Stimulated activated CD4-positive, alpha-beta T cell treated with anti-CD3 and anti-CD28 coated beads, Interleukin-15, amount 100 ng/mL, for 48 hours (primary cell): ENCODE measurements at places on chromosomes 2 and 18.

- DNase-seq, result no peak
These were observed 100.6 kb downstream of the ANTXR1 start for GRCh38 chr2:69113627-69114026.

DNA sequence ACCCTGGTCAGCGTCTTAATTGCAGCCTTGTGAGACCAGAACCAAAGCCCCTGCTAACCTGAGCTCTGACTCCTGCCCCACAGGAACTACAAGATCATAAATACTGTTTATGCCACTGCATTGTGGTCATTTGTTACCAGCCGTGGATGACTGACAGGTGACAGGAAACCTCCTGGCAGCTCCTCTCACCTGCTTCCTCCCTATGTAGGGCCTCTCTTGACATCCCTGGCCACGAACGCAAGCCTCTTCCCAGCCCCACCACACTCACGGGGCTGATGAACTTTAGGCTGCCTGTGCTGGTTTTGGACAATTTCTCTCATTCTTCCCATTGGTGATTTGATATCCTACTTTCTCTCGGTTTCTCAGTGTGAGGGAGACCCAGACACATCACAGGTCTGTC lies 357.2 kb upstream of the MYT1L start:
- no peak for DNase-seq

- DNase-seq, result no peak
These were observed 103.6 kb upstream of the FZD7 start for GRCh38 chr2:201930043-201930442.

DNA sequence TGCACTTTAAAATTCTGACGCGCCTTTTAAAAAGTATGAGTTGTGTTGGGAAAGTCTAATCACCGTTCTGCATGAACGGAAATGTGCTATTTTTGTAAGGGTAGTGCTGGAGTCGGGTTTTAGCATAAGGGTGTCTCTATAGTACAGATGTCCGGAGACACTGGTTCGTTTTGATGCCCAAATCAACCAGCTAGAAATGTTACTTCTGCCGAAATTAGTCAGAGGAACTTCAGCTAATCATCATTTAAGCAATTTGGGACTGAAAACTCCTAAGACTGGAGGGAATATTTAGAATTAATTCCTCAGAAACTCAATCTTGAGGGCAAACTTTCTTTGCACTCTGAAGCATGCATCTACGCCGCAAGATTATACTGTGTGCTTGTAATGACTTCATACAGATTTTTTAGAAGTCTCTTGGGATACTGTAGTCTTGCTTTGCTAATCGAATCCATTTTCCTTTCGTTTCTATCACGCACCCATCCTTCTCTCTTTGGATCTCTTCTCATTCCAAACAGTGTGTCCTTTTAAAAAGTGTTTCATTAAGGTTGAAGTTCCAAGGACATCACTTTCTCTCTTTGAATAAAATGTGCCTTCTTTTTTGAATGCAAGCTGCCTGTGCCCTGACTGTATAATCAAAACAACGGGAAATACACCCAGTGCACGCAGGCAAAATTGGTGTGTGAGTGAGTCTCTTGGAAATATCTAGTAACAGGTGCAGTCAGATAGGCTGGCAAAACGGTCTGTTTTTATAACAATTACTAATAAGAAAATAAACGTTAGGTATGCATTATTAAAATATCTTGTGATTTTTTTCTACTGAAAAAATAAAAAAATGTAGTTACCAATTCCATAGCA lies 270.9 kb upstream of the TCF4 start:
- no peak for DNase-seq

- no peak for DNase-seq
These were observed 29.3 kb upstream of the INHBB start for GRCh38 chr2:120316528-120317179.

- DNase-seq, result no peak
These were observed 128.2 kb upstream of the DNAJC10 start for GRCh38 chr2:182587831-182588230.

DNA sequence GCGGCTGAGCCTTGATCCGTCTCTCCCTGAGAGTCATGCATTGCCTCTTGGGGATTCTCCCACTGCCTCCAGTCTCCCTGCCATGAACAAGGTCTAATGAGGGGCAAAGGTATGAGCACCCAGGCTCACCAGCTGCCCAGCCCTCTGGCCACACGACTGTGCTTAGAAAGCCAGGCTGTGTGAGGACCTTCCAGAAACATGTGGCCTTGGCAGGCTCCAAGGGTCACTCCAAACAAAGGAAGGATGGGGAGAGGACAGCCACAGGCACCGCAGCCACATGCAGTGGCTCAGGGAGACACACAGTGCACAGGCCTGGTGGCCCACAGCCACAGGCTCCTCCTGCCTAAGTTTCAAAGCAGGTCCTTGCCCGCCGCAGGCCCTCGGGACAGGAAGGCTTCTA lies 35.8 kb downstream of the TGFA start:
- no peak for DNase-seq

DNA sequence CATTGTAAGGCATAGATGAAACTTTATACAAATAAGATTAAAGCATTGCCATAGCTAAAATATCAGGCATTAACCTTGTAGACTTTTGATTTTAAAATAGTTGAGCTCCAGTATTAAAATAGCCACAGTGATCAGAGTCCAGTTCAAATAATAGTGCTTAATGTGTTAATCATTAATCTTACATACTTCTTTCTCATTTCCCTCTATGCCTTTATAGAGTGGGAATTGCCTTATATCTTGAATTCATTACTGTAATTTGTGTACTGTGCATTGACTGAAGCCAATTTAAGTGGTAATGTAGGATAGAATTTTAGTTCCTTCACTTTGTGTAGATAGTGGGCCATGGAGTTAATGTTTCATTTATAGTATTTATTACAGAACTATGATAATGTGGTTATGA lies 549.2 kb upstream of the VWC2L start:
- DNase-seq, result no peak

DNA sequence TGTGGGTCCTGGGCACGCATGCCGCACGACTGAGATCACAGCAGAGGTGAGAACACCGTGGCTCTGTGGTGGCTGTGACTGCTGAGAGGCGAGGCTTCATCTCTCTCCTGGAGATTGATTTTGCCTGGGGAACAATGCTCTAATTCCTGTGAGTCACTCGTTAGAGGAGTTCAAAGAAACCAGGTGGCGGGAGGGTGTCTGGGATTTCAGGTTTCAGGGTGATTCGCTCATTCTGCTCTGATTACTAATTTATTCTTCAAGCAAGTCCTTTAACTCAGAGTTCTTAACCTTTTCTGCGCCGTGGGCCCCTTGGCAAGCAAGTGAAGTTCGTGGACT lies 56.3 kb downstream of the GLI2 start:
- no peak for DNase-seq

DNA sequence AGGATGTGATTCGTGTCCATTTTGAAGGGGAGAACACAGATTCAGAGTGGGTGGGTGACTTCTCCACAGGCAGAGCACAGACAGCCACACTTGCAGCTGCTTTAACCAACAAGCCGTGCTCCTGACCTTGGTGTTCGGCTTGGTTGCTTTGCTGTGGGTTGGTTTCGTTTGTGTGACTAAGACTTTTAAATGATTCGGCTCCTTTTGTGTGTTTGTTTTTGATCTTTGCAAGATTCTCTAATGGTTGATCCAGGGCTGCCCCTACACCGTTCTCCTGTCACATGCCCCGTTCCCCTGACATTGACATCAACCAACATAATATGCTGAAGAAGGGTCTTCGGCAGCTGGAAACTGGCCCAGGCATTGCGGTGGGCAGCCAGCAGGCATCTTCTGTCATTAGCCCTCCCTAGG lies 95.9 kb upstream of the MBOAT2 start:
- DNase-seq, result peak; percentile 18

DNA sequence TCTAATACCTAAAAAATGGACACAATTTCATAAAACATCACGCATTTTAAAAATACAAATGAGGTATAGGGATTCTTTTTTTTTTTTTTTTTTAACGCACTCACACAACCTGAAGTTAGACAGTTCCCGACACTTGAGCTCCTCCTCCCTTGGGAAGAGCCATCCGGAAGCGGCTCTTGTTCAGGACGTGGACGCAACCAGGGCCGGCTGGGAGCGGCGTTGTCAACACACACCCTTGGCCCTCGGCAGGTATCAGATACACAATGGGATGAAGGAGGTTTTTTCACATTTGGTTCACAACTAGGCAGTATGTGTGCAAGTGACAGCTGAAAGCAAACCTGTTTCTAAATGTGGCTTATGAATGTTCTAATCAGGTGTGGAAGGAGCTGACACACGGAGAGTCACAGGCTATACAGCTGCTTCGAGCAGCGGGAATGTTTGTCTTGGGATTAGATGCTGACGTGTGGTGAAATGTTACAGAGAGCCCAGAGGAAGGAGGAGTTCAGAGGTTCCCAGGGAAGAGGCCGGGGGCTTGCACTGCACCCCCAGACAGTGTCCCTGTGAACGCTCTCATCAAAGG lies 111.1 kb downstream of the PXDN start:
- DNase-seq, result no peak

DNA sequence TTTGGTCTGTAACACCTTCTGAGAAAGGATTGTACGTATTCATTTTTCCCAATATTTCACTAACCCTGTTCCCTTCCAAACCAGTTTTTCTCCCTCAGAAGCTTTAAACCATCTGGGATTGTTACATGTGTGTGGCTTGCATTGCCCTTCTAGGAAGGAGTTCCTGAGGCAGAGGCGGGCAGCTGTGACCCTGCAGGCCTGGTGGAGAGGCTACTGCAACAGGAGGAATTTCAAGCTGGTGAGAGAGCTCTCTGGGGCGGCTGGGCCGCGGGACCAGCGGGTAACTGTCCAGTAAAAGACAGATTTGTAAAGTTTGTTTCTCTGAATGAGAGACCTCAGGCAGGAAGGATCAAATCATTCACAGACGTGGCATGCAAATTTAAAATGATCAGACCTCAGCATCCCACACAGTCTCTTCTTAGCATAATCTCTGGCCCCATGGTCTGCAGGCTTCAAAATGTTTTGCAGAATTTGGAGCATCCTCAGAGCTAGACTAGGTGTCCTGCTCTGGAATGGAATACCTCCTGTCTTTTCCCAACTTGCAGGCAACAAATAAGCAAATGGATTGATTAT lies 40.2 kb upstream of the GPR17 start:
- no peak for DNase-seq

DNA sequence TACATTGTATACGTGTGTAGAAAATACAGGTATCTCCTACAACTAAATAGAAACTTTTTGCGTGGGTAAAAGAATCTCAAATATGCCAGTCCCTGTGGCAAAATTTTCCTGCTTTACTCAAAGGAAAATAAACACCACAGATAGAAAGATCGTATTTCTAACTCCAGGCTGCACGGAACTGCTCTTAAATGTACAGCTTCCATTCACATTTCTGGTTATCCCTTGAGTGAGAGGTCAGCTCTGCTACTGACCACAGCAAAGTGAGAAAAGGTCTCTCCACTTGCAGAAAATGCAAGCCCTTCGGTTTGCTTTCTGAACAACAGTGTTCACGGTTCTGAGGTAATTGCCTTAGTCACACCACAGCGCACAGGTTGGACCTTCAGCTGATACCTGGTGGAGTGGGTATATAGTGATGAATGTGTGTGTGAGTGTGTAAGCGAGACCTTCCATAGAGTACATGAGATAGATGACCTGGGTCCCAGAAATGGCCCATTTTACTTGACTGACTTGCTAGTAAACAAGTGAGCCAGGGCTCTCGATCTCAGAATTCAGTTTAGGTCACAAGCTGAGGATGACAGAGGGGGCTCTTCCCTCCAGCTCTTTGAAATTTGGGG lies 52.1 kb downstream of the ALPK2 start:
- DNase-seq, result no peak

- DNase-seq, result no peak
These were observed 15.5 kb downstream of the IL1F10 start for GRCh38 chr2:113083296-113083695.

DNA sequence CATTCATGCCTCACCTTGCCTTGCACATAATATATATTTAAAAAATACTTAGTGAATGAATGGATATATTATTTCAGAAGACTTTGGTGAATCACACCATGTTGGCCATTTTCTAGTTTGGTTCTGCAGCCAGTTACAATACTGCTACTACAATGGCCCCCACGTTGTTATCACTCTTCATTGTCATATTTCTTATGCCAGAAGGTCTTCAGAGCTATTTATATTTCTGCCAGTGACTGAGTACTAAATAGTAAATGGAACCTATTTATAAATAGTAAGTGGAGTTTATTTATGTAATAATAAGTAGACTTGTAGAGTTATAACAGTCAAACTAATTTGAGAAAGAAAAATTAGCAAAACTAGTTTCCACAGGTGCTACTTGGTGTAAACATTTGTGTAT lies 516.6 kb upstream of the SYT4 start:
- DNase-seq, result no peak

DNA sequence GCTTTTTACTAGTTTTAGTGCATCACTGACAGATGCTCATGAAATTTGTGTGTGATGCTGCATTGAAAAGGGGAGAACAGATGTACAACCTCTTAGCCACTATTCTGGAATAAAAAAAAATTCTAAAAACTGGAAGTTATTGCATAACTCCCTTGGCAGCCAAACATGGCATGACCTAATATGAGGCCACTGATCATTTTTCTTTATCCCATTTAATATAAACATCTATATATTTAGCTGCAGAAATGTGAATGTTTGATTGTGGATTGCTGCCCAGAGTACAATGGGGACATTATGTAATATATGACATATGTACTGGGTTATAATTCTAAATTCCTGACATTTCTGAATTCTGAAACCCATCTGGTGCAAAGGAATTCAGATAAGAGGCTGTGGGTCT lies 86.5 kb downstream of the CDCA7 start:
- DNase-seq, result no peak

GRCh38 chr18:8990276-8991031 lies 112.0 kb upstream of the NDUFV2 start:
- DNase-seq, result no peak

DNA sequence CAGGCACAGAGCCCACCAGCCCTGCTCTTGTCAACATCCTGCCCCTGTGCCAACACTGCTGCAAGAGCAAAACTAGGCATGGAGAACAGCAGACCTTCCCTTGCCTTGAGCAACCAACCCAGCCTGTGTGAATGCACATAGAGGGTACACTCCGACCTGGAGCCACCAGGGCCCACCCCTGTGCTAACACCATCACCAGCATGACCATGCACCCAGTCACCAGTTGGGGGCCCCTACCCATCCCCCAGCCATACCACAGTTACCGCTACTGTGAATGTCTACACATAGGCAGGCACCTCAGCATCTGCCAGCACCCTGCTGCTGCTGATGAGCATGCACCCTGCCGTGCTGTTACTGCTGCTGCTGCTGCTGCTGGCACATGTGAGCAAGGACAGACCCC lies 301.9 kb upstream of the ST6GAL2 start:
- no peak for DNase-seq

DNA sequence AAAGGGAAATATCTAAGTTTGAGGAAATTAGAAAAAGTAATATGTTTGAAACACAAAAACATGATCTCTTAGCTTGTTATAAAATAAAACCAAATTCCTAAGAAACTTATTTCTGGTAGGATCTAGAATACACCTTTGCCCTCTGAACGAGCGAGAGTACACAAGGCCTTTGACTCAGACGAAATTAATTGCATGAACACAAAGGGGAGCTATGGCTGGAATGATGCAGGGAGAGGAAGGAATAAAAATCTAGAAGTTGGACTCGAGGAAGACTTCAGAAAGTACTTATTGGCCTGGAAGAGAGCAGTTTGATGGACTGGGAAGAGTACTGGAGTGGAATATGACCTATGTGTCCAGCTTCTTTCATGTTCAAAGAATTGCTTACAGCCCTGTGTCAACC lies 927 bp upstream of the CRYGD start:
- DNase-seq, result no peak

GRCh38 chr18:77131100-77131651 lies 1.4 kb downstream of the MBP start:
- no peak for DNase-seq
